ENCODE measurements at places on chromosomes 7 and 10. TPM values are rescaled to one million over a fixed set of nuclear protein-coding genes. Genes with fewer than 3 reads are reported as not detected.
A peak's percentile ranks its signal among the peaks of the same experiment; 100 is the strongest.

DNA sequence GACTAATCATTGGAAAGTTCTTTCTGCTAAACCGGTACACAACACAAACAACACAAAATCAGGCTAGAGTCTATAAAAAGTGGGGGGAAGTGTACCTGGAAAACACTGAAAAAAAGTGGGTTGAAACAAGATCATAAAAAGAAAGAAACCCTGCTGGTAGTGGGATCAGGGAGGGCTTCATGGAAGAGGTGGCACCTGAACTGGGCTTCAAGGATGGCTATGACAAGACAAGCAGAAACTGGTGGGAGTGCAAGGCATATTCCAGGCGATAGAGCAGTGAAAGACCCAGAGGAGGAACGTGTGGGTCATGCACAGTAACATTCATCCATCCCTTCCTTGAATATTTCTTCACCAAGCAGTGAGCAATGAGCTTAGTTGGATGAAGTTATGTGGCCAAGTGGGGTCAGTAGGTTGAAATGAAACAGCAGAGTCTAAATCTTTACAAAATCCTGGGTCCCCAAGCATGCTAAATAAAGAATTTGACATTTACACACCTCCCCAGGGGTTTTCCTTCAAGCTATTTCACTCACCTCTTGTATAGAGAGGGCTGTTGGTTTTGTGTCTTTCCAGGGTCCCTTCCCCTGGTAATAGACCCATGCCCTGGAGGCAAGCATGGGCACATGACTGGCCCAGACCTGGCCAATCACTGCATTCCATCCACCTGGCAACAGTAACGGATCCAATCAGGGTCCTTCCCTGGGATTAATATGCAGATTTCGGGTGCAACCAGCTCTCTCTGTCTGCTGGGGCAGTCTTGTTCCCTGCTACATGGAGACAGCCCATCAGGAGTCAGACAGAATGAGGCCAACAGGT lies 38.2 kb downstream of the SPOCK2 start:
- no peak for DNase-seq

DNA sequence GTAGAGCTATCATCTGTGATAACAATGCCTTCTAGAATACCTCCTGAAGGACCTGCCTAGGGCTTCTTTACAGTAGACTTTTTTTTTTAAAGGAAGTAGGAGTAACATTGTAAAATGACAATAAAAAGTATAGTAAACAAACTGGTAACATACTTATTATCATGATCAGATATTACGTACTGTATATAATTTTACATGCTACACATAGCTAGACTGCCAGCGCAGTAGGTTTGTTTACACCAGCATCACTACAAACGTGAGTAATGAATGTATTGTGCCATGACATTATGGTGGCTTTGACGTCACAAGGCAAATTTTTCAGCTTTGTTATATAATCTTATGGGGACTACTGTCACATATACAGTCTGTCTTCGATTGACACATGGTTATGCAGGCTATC lies 15.4 kb upstream of the ZRANB1 start:
- no peak for DNase-seq

- DNase-seq = no peak
Measured at GRCh38 chr7:105712877-105713276, 131.6 kb upstream of the EFCAB10 start.

GRCh38 chr7:73811760-73812168 lies 19.0 kb upstream of the CLDN4 start:
- peak; percentile 59 for DNase-seq

- DNase-seq = peak; percentile 92
Measured at GRCh38 chr7:108002726-108003598, at the start of gene LAMB1. Gene LAMB1, minus strand, starts transcription at chr7:108003161. Its CDS starts 276 bp downstream, at chr7:108002885.

- no peak for DNase-seq
Measured at GRCh38 chr10:7792541-7792940, 4.6 kb downstream of the ATP5F1C start.

GRCh38 chr10:70359017-70359550 lies 23.3 kb downstream of the LRRC20 start:
- no peak for DNase-seq

DNA sequence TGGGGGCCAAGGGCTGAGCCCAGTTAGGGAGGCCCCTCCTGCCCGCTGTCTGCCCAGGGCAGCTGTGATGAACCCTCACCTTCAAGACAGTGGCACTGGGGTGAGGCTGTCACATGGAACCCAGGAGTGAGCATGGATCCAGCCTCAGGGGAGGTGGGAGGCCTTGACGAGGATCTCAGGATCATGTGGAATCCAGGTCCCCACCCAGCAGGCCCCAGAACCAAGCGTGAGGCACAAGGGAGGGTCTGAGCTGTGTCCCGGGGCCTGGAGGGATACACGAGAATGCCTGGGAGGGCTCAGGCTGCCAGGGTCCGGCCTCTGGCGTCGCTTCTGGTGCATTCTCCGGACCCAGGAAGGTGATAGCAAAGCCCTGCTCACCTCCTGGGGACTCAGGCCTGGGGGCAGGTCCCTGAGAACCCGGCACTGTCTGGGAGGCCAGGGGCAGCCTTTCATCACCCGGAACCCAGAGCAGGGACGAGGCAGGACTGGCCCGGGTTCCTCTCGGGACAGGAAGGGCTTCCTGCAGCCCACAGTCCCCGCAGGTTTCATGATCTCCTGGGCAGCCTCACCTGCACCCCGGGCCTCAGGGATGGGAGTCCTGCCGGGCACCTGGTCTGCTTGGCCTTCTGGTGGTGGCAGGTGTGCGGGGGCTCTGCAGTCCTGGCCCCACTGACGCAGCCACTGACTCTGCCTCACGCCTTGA lies 17.5 kb downstream of the DPYSL4 start:
- DNase-seq = no peak

DNA sequence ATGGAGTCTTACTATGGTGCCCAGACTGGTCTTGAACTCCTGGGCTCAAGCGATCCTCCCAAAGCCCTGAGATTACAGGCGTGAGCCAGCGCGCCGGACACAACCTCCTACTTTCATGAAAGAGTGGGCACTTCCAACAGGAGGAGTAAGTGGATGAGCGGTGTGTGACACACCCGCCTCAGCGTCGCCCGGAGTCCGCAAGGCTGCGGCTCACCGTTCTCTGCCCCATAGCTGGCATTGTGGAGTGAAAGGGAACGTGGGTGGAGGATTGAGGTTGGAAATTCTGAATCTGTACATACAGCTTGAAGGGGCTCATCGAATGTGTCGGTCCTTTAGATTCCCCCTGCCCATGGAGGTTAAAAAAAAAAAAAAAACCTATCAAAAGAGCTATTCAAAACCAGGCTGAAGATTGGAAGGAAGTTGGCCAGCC lies 524 bp upstream of the PRXL2A start:
- DNase-seq = peak; percentile 46

- DNase-seq = no peak
Measured at GRCh38 chr7:142881586-142882337, 3.8 kb downstream of the TRPV6 start.

DNA sequence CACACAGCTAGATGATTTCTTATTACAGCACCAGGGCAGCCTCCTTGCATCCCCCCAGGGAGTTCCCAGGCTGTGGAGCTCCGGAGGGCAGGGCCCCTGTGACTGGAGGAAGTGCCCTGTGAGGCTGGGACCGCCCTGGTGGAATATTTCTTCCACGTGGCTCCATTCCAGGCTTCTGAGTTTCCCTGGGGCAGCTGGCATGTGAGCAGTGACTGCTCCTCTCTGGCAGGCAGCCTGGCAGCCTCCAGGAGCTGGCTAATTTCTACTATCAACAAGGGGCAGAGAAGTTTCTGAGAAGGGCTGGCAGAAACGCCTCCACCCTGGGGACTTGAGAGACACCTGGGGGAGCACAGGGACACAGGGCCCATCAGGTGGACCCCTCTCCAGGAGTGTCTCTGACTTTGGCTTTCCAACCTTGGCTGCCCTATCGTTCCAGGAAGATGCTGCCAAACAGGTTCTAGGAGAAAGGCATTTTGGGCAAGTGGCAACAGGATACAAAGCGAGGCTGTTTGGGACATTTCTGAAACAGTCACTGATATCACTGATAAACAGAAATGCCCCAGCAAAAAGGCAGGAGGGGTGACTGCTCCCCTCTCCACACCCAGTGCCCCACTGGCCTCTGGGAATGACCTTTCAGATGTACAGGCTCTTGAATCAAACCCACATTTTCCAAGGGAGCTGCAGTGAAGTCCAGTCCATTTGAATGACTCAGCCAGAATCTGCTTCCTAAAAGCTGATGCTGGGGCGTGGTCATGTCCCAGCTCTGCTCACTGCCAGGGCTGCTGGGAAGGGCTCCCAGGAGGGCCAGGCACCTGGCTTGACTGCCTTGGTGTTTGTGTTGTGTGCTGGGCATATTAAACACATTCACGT lies 16.1 kb downstream of the MYOF start:
- peak; percentile 93 for DNase-seq

DNA sequence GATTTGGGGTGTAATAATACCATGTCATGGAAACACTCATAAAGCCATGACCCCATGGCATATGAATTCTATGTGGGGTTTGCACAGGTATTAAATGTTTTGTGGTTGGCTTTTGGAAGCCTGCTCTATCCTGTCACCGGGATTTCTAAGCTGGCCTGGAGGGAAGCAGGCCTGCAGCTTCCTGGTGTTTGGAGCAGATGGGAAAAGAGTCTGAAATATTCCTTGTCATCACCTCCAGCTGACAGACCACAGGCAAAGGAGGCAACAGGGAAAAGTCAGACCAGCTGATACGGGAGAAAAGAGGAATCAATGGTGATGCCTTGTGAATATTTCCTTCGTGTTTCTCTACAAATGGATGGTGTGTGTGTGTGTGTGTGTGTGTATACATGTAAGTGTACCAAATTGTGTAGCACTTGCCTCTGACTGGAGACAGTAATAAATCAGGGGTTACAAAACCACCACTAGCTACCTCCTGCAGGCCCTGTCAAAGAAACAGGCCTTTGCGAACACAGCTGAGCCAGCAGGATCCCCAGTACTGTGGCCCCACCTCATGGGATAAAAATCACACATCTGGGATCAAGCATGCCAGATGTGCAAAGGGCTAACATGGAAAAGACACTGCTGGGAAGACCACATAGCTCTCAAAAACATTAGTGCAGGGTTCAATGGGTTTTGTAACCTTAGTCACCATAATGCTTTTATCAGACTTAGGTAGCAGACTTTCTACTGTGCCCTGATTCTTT lies 120.8 kb upstream of the HPS1 start:
- DNase-seq = peak; percentile 53

DNA sequence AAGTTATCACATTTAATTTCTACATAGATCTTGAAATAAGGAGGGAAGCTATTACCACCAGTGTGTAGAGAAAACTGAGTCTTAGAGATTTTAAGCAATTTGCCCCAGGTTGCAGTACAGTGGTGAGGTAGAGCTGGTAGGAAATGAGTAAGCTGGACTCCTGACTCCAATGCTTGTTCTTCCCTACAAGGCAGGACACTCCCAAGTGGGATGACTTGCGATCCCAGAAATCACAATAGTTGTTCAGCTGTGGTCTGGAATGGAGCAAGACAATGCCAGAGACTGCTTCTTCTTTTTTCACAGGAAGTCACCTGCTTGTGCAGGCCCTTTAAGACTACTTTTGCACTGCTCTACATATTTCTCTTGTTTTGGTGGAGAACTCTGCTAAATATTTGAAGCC lies 327.2 kb upstream of the BMPER start:
- no peak for DNase-seq

GRCh38 chr10:102422545-102423129 lies 2.0 kb downstream of the FBXL15 start:
- peak; percentile 61 for DNase-seq

- DNase-seq = no peak
Measured at GRCh38 chr10:117239721-117240620, 943 bp upstream of the SLC18A2 start.

DNA sequence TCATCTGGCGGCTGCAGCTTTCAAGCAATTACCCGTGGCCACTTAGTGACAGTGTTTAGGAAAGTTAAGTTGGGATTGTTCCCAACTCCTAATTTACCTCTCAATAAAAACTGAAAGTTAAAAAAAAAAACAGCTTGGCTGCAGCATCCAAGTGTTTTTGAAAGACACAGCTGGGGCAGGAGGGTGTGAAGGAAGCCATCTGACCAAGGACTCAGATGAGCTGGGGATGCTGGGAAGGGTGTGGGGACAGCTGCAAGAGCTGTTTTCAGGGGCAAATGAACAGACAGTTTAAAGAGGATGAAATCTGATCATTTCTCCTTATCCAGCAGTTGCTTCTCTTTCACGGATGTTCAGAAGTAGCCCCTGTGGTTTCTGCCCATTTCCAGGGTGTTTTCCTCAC lies 129.2 kb upstream of the CDCA7L start:
- peak; percentile 94 for DNase-seq

FXYD4 gene
- not detected for total RNA-seq

SPDYE8 gene
- total RNA-seq = not detected

ANKRD61 gene
- total RNA-seq = not detected

PARP12 gene
- total RNA-seq = 31.5 TPM

ZNF365 gene
- total RNA-seq = 0.41 TPM

ITPRID1 gene
- total RNA-seq = 0.92 TPM

ZNF425 gene
- total RNA-seq = 4.7 TPM
